ENCODE measurements at places on chromosomes 7 and 10.
A peak's percentile ranks its signal among the peaks of the same experiment; 100 is the strongest.

GRCh38 chr7:49783446-49783845 is 10.0 kb downstream of the VWC2 start:
- no peak for DNase-seq

GRCh38 chr10:55449981-55450380 is 649.0 kb upstream of the PCDH15 start:
- DNase-seq = no peak

DNA sequence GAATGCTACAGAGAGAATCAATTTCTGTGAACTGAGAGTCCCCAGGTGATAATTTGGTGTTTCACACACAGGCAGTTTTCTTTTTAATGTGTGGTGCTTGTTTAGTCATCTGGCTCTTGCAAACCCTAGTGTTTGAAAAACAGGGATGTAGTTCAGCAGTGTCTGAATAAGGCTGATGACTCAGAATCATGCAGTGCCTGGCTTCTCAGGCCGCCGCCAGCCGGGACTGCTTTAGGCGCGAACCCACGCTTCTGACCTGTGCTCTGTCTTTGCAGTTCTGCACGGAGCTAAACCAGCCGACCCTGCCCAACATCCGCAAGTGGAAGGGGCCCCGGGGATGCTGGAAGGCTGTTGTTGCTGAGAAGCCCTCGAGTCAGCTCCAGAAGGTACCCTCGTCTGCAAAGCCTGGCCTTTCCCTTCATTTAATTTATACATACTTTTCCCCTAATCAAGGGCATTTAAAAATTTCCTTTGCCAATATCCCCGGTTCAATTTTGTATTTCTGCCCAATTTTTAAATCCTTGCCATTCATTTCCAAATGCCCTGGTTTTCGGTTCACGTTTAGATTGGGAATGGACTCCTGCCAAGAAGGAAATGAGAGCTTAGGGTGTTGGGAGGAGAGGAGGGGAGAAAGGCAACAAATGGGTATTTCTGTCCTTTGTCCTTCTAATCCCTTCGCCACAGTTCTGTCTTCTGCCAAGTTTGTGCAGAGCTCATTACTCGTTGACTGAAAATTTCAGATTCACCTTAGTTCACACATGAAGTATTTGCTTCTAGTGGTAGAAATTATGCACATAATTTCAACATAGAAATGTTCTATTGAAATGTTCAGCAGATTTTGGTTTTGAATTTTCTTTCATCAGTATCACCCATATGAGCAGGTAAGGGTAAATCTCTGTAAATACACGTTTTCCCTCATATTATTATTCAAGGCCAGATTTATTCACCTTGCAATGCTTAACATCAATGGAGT is 108.5 kb upstream of the ANLN start:
- peak; percentile 35 for DNase-seq

DNA sequence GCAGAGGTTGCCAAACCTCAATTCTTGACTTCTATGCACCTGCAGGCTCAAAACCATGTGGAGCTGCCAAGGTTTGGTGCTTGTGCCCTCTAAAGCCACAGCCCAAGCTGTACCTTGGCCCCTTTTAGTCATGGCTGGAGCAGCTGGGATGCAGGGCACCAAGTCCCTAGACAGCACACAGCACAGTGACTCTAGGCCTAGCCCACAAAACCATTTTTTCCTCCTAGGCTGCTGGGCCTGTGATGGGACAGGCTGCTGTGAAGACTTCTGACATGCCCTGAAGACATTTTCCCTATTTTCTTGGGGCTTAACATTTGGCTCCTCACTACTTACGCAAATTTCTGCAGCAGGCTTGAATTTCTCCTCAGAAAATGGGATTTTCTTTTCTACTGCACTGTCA is 27.8 kb upstream of the LRRN3 start:
- no peak for DNase-seq

DNA sequence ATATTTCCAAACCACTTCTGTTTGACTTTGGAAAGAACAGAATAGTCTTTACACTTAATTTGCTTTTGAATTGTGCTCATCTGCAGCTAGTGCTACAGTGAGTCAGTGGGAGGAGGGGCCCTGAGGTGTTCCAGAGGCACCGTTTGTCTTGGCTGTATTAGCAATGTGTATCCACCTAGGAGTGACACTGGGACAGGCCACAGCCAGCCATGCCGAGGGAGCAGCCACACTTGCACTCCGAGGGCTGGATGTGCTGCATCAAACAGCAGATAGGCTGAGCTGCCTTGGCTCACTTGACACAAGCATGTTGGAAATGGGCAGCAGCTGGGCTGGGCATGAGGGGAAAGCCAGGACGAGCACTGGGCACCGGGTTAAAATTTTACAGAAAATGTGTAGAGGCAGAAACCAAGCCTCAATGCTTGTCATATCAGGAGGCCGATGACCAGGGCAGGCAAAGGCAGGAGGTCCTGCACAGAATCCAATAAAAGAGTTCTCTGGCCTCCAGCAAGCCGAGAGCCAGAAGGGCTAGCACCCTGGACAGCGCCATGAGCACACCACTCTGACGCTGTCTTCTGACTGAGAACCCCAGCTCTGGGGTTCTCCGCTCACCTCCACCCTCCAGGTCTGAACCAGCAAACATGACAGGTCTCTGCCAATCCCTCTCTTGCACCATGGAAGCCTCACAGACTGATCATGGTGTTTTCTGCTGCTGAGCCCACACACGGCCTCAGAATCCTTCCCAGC is 163.3 kb downstream of the GRID1 start:
- no peak for DNase-seq

DNA sequence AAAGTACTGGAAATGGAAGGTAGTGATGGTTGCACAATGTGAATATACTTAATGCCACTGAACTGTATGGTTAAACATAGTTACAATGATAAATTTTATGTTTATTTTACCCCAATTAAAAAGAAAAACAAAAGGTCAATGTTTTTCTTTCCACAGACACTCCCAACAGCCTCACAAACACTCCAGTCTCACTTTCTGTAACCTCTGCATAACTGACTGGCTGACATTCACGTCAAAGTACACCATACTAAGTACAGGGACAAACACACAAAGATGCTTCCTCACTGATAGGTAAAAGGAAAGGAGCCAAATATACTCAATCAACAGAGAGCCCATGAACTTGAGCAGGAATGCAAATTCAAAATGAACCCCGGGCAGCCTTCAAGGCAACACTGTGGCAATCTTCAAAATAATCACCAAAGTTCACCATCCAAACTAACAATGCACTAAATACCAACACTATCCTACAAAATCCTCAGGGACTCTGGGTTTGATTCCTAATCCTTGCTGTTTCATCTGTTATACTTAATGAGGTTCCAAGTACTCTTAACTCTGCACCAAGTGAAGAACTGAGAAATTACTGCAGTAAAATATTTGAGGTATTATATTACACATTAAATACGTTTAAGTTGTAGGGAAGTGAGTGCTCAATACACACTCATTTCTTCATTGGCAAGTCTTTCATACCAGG is 90.8 kb downstream of the ARMH3 start:
- DNase-seq = no peak
